AG08395 (cell line): ENCODE measurements at places on chromosomes 1 and 21.

GRCh38 chr1:157916887-157917570, 75.4 kb upstream of the CD5L start:
- no peak for DNase-seq

GRCh38 chr1:4854367-4854766, 200.0 kb downstream of the AJAP1 start:
- DNase-seq, result no peak

- DNase-seq, result no peak
Measured at GRCh38 chr1:9195651-9196050, 38.9 kb upstream of the H6PD start.

- no peak for DNase-seq
Measured at GRCh38 chr1:15858069-15858670, 10.7 kb downstream of the SPEN start.

DNA sequence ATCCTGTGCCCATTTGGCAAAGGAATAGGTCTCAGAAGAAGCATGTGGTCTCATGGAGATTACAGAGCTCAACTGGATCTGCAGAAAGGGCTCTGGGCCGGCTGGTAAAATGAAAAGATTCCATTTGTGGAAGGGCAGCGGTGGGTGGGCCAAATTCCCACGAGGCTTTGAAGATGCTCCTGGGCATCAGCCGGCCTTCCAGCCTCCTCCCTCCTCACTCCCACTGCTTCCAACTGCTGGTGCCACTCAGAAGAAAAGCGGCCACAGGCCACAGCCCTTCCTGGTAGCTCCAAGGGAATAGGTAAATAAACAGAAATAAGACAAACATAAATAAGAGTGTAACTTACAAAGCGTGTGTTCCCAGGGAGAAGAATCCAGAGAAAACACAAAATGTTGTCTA, 136.3 kb upstream of the SLC44A3 start:
- DNase-seq, result no peak

DNA sequence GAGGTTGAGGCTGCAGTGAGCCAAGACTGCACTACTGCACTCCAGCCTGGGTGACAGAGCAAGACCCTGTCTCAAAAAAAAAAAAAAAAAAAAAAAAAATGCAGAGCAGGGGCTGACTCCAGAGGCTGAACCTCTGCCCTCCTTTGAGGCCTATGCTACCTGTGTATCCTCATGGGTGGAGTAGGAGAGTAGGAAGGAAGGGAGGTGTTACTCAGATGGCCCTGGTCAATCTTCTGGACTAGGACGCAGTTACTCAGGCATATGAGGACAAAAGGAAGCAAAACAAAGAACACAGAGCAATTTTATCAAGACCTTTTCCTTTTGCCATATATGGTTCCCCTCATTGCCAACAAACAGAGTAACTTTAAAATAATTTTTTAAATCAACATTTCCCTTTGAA, 35.2 kb downstream of the TGFBR3 start:
- DNase-seq, result no peak

GRCh38 chr1:107681001-107681479, 283.9 kb downstream of the VAV3 start:
- DNase-seq, result no peak

DNA sequence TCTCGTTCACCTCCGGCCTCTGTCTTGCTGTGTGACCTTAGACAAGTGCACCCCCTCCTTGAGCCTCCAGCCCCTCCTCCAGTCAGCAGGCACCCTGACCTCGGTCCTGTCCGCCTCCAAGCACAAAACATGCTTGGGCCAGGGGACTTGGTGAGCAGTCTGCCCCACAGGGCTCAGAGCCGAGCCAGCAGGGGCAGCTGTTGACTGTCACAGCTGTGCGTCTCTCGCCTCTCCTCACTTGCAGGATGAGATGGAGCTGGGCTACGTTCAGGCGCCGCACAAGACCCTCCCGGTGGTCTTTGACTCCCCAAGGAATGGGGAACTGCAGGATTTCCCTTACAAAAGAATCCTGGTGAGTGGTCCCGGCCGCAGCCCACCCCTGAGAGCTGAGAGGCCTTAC, 24.2 kb downstream of the PADI3 start:
- no peak for DNase-seq

- DNase-seq, result no peak
Measured at GRCh38 chr1:92797961-92798360, 13.1 kb upstream of the EVI5 start.

DNA sequence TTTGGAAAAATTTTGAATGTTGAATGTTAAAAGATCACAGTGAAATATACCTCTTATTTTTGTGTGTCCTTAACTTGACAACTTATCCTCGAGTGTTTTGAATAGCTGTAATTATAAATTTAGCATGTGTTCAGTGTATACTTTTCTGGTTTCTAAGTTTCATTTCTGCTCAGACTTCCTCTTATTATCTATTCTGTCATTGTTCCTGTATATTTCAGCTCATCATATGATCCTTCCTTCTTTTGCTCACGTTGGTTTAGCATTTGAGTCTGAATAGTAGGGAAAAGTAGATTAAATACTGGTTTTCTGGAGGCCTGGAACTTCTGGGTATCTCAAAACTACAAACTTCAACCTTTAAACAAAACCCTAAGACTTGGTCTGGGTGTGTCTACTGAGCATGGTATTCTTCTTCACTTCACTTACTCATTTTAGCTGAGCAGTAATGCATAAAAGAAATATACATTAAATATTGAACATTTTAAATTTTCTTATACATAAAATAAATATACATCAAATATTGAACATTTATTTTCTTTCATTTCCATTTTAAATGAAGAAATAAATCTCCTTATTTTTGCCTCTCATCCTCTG, 3.3 kb upstream of the ATP6V1G3 start:
- no peak for DNase-seq

GRCh38 chr1:156167536-156167935, 14.2 kb downstream of the SEMA4A start:
- DNase-seq, result peak; percentile 7

GRCh38 chr21:20459838-20460237, 538.4 kb upstream of the NCAM2 start:
- no peak for DNase-seq

DNA sequence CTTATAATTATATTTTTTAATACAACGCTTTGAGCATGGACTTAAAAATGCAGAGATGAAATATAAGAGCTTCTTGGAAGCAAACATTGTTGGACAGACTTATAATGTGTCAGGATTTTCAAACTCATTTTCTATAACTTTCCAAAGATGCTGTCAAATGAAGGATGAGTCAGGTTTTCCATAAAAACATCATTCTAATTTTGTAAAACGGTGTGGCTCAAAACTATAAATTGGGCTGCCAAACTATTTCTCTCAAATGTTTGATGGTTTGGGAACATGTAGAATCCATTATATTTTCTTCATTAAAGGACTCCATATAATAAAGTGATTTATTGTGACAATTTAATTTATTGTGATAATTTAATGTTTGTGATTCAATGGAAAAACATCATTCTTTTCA, 511.2 kb downstream of the USP25 start:
- DNase-seq, result no peak
